Keratinocyte (primary cell): ENCODE measurements at places on chromosomes 11 and 22.

GRCh38 chr11:36598051-36598450, at the start of gene RAG2:
TSS of gene RAG2 (minus strand) at chr11:36598236. CDS start at chr11:36594168, 4,068 bp downstream.
- DNase-seq = no peak

- DNase-seq = no peak
These were observed 28.2 kb downstream of the JHY start for GRCh38 chr11:122910775-122911174.

GRCh38 chr22:30267382-30268302, 991 bp upstream of the OSM start:
- no peak for DNase-seq

- DNase-seq = no peak
These were observed 268.5 kb downstream of the NTM start for GRCh38 chr11:131638889-131639288.

DNA sequence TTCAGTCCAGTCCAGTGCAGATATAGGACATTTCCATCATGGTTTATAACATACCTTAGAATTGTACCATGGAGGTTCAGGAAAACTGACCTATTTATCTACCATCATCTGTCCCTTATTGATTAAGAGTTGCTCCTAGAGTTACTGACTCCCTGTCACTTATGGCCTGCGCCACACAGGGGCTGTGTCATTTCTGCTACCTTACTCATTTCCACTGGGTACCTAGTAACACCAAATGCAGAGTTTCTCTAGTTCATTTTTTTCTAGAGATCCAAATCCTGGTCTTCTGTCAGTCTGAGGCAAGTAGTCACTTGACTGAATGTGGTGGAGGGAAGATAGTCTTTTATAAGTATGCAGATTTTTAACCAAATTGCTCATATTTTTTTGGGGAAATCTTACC, 59.2 kb downstream of the PDE3B start:
- no peak for DNase-seq

DNA sequence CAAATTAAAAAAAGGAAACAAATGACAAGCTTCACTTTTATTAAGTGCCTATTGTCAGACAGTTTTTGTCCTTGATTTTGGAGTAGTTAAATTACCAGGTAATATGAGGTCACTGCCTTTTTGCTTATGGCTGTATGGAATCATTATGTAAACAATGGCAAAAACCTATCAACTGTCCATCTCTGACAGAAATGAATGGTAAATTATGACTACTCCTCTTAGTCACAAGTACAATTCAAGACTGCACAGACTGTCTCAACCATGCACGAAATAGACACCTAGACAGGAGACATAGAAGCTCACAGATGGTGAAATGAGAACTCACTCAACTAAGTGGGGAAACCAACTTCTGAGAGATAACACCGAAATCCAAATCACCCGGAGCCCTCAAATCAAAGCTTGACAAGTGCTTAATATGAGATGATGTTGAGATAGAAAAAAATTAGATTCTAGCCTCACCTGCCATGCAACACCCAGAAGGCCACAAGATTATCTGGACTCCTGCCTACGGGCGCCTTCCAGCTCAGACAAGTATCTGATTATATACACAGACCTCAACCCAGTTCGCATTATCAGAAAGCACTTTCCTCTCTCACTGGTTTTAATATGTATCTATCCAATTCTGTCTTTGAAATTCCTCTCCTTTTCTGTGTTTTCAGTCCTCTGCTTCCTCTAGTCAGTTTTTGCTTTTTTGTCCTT, 199.3 kb downstream of the CADM1 start:
- DNase-seq = no peak

- no peak for DNase-seq
These were observed 110.0 kb downstream of the KIAA1671 start for GRCh38 chr22:25062386-25063085.

GRCh38 chr11:111541254-111542061, 938 bp downstream of the LAYN start:
- DNase-seq = no peak

GRCh38 chr11:95556011-95556341, 233.6 kb downstream of the FAM76B start:
- DNase-seq = no peak

DNA sequence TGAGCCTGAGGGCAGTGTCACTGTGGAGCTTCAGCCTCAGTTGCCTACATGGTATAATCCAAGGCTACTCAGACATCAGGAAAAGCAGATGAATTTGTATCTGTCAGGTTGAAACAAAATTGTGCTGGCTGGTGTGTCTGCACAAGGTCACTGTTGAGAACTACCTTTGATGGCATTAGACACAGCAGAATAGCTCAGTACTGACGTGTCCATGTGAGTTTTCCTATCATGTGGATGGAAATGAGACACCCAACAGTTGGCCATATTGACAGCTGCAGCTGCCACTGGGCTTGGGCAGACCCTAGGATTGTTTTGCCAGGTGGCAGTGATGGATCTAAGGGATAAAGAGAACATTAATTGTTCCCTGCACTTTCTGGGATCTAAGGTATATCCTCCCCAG, 15.8 kb downstream of the CCDC134 start:
- DNase-seq = no peak

DNA sequence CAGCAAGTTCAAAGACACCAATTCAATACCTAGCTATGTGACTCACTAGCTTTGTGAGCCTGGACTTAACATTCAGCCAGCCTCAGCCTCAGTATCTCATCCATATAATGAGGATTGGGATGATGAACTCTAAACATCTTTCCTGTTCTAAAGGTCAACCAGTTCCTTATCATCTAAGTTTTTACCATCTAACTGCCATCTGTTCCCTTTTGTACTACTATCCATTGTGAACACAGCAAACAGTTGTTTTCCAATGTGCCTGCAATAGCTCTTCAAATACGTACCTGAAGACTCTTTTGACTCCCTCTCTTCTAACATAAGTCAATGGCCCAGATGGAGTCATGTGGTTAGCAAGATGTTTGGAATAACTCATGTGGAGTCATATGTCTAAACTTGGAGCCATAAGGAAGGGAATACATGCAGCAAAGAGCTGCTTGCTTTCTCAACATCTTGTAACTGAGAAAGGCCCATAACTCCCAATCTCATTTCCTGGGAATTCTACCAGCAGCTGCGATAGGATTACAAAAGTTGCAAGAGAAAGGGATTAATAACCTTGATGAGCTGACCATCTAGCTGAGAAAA, 19.4 kb downstream of the SYTL2 start:
- DNase-seq = no peak

DNA sequence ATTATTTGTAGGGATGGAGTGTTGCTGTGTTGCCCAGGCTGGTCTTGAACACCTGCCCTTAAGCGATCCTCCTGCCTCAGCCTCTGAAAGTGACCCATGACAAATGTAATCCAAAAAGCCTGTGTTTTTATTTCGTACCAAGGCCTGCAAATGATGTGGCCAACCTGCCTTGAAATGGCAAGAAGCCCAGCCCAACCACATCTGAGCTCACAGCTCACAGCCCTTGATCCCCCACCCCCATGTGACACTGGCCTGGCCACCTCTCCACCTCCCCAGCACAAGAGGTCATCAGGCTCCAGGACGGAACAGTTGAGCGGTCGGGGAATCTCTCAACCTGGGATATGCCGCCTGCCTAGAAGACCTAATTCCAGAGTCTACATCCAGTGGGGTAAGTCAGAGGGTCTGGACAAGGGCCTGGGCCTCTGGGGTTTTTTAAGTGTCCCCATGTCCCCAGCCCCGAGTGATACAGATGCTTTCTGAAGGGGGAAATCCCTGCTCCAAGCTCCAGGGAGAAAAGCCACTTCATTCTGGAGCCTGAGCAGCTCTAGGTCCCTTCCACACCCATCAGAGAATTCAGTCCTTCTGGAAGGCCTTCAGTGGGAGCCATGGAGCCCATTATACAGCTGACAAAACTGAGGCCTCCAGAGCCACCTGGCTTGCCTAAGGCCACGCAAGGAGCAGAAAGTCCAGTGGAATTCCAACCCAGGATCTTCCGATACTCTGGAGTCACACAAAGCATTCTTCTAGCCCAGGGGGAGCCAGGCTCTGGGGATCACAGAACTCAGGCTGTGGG, 70.7 kb downstream of the MN1 start:
- no peak for DNase-seq

DNA sequence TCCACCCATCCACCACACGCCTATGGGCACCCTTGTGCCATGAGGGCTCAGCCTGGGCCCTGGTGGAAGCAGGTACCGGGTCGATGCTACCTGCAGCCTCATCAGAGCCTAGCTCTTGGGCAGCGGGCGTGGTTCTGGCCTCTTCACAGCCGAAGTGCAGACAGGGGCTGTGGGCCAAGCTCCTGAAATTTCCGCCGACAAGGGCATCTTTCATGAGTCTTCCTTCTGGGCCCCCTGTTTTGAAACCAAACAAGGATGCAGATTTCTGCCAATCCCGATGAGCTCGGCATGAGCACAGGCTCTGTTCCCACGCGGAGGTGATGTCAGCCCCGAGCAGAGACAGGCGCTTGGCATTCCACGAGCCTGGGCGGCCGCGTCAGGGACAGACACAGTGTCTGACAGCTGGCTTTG, 22.6 kb upstream of the MGAT3 start:
- DNase-seq = no peak

GRCh38 chr11:69350596-69350995, 56.6 kb downstream of the MYEOV start:
- DNase-seq = no peak

DNA sequence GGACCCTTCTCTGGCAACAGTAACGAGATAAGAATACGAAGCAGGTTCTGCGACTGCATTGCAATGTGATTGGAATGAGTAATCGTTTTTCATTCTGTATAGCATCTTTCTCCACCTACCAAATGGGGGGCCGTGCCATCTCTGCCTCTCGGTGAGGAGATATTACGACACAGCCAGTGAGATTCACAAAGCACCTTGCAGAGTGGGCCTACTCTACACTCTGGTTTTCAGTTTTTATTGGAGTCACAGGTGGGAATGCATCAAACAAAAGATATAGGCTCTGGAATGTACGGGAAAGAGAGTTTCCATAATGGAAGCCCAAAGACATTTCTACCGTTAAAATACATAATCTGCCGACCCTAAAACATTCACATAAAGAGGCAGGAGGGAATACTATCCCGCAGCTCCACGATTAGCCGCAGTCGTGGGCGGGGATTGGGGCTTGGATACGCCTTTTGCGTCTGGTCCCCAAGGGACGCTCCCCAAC, 423 bp upstream of the RTN3 start:
- no peak for DNase-seq

DNA sequence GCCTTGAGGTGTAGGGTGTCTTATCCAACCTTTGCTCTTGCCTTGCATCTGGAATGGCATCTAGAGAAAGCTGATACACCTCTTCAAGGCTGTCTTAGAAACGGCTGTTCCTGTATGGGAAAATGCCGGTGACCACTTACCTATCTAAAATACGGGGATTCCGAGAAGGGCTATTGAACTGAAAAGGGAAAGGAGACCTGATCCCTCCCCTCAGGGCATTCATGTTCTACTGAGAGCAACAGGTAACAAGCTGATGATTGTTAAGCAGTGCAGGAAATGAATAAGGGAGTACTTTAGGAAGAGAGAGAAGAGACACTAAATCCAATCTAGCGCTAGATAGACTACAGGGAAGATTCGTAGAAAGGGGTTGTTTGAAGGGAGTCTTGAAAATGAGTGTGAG, 1388.1 kb downstream of the FAM181B start:
- DNase-seq = no peak
